ENCODE measurements at places on chromosomes 11 and 22.

DNA sequence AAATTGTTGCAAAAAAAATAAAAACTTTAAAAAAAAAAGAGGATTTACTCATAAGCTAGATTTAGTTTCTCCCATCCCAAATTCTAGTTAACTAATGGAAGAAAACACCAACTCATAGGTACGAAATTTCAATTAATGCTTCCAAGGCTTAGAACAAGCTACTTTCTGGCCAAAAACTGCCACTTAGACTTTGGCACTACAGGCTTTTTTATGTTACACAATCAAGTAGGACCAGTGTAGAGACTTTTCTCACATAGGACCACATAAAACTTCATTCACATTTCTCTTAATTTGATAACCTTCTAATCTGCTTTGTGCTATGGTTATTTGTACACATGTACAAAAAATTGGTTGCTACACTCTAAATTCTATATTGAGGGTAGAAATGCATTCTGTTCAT, 3.1 kb downstream of the ST13 start:
- DNase-seq: no peak

- DNase-seq: no peak
These were observed 26.6 kb downstream of the SC5D start for GRCh38 chr11:121318848-121319834.

- no peak for DNase-seq
These were observed 35.2 kb upstream of the PRODH start for GRCh38 chr22:18971321-18971751.

- no peak for DNase-seq
These were observed 44.9 kb downstream of the PLEKHA7 start for GRCh38 chr11:16969010-16969999.
